Glomerular endothelial cell (primary cell): ENCODE measurements at places on chromosomes 1 and 21.
A peak's percentile ranks its signal among the peaks of the same experiment; 100 is the strongest.

DNA sequence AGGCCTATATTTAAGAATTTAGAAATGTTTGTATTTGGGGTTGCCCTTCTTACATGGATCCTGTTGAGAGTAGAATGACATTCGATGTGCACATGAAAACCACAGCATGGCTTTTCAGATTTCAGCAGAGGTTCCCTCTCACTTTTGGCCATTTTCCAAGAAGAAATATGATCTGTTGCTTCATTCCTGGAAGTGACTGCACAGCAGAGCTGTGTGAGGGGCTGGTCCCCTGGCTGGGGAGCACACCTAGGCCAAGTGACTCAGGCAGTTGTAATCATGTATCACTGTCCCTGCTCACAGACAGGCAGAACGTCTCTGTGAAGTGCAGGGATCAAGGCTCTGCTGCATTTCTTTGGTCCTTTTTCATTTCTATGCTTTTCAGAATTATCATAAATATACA is 32.3 kb downstream of the AGT start:
- DNase-seq = no peak

DNA sequence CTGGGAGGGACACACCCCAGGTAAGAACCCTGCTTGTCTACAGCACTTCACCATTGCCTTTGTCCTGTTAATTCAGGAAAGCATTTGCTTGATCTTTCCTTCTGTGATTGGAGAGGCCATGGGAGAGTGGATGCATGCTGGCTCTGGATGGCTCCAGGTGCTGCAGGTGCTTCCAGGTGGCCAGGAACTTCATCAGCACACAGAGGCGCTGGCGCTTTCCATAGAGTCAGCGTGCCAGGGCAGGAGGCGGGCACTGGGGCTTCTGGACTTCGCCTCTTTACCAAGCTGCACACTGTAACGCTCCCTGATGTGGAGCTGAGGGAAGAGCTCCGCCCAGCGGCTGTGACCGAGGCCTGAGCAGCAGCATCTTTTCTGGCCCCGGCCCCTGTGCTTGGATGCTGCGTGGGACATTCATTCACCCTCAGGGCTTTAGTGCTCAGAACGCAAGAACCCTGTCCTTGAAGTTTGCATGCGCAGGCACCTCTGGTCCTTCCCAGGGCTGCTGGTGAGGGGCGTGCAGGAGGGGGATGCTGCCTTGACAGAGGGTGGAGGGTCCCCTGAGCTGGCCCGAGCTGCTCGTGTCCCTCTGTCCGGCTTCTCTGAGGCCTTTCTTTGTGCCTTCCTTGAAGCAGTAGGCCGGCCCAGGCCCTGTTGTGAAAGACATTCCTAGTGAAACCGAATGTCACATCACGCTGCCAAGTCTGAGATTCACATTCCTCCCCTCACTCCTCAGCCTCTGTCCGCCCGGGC is 1.6 kb upstream of the MX2 start:
- DNase-seq = no peak

DNA sequence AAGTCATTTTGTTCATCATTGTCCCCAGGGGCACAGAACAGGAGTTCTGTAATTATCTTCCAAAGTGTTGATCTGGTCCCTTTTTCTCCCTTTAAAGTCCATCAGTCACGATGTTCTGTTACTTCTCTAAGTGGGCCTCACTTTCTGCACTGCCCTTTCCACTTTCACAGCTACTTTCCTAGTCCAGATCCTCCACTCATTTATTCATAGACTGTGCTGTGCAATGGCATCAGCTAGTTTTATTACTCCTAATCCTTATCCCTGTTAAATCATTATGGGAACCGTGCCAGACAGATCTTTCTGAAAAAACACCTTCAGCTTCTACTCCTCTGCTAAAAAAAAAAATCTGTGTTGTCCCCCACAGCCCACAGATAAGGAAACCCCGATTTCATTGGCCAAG is 64.0 kb upstream of the BCL10 start:
- DNase-seq = no peak

DNA sequence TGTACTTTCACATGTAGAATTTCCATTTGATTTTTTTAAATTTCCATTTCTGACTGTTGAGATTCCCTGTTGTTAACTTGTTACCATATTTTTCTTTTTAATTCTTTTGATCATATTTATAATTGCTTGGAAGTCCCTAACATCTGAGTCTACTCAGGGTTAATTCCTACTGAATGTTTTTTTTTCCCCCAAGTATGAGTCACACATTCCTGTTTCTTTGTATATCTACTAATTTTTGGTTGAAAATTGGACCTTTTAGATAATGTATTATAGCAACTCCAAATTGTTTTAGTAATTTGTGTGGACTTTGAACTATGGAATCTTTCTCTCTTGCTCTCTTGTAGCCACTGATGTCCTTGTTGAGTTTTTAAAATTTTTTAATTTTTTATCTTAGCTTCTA is 54.6 kb downstream of the STXBP3 start:
- DNase-seq = peak; percentile 5

DNA sequence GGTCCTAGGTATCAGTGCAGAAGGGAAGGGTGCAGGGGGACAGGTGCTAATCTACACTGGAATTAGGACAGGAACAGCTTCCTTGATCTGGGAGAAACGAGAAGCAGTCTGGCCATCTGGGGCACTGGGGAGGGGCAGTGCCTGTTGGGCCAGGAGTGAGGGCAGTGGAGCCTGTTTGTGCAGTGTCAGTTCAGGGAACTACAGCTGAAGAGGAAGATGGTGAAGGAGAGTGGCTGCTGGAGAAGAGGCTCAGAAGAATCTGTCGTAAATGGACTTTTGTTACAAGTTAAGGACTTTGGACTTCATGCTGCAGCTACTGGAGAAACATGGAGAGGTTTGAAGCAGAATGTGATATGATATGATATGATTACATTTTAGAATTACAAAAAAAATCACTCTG is 3.2 kb upstream of the TNFSF4 start:
- DNase-seq = no peak

- DNase-seq = no peak
These were observed 153.2 kb downstream of the VPS13D start for GRCh38 chr1:12383001-12383400.

GRCh38 chr1:89760496-89760895 is 60.3 kb upstream of the LRRC8D start:
- no peak for DNase-seq

DNA sequence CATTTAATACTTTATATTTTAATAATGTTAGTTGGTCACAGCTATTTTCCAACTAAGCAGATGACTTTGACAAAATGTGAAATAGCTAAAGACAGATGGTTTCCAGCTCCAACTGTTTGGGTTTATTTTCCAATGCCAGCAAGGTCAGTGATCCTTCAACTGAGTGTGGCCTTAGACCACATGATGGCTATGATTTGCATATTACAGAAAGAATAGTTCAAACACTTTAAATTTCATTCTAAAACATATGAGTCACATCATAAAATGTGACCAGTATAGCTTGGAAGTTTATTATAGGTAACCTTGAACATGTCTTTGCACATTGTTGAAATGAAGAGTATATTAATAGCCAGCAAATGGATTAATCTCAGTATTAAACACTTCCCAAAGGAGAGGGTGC is 454.0 kb upstream of the C1orf87 start:
- DNase-seq = no peak

GRCh38 chr1:231931846-231932454 is 305.4 kb downstream of the DISC1 start:
- DNase-seq = no peak

DNA sequence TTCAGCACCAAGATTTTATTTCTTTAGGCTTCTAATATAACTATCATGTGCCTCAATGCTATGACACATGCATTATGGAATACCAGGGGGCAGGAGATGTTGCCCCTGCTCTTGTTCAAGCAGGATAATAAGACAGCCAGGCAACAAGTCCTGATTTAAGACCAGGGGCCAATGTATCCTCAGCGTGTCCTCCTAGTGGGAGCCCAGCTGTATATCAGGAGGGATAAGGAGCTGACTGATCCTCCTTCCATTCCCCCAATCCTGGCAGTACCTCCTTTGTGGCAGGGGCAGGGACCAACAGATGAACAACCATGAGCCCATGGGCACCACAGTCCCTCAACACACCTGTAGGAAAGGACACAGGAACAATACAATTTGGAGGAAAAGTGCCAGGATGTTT is 29.3 kb downstream of the SORT1 start:
- no peak for DNase-seq

DNA sequence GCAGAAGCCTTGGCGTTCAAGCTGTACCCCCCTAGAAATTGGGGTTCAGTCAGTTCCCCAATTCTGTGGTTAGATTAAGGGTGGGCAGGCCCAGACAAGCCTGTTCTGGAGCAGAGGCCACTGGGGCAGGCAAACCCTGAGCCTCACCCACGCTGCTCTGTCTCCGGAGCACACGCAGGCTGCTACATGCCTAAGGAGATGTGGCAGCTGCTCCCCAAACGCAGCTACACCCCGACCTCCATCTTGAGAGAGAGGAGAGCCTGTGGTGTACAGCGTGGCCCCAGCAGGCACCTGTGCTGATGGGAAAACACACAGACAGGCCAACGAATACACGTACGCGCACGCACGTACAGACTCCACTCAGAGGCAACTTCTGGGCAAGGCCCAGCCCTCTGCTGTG is 33.9 kb upstream of the GRHL3 start:
- DNase-seq = no peak

DNA sequence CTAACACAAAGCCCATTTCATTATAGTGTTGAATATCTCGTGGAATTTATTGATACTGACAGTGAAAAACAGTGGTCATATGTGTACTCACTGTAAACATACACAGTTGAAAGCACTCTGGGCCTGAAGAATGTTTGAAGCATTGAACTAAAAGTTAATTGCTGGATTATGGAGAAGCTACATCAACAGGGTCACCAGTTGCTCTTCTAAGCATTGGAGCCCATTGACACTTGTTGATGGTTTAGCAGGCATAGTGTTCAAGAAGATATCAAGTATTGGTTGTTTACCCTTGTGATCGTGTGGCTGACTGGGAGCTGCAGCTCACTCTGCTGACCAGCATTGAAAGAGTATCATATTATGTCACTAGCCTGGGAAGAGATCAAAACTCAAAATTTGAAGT is 10.3 kb downstream of the ZYG11A start:
- DNase-seq = no peak

- DNase-seq = no peak
These were observed 17.2 kb downstream of the SPOCD1 start for GRCh38 chr1:31798433-31799195.

DNA sequence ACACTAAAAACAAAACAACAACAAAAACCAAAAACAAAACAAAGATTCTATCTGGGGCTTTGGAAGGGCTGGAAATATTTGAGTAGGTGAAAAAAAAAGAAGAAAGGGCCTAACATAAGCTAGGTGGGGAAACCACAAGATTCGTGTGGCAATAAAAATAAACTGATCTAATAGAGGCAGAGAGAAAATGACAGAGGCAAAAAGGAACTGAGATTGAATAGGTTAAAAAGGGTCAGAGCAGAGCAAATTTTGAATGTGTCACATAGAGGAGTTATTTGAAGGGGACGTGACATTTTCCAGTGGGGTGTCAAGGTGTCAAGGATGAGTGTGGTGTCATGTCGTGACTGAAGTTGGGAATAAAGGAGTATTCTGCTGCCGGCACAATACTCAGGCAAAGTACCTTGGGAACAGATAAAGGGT is 65.2 kb upstream of the RALGPS2 start:
- no peak for DNase-seq

- DNase-seq = no peak
These were observed 5.3 kb upstream of the DPYD start for GRCh38 chr1:97926017-97926708.

GRCh38 chr1:161499099-161500039 is 5.9 kb upstream of the FCGR2A start:
- no peak for DNase-seq

GRCh38 chr1:42891465-42892138 is 45.2 kb downstream of the ZNF691 start:
- no peak for DNase-seq

DNA sequence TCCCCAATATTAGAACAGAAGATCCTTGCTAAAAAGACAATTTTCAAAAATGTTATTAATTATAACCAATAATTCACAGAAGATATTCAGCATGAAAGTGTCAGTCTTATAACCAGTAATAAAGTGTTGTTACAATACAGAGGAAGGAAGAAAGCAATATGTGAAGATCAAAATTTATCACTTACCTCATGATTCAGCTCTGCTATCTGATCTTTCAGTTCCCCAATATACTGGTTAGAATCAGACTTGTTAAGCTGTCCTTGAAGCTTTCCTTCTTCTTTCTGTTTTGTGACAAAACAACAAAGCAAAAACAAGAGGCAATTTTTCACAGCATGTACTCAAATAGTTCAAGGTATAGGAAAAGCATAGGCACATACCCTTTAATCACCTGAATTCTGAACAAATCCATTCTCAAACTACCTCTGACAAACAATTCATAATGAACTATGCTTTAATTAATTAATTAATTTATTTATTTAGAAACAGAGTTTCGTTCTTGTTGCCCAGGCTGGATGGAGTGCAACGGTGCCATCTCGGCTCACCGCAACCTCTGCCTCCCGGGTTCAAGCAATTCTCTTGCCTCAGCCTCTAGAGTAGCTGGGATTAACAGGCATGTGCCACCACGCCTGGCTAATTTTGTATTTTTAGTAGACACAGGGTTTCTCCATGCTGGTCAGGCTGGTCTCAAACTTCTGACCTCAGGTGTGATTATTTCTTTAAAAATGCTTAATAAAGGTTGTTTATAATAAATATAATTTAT is 76.9 kb upstream of the GFI1 start:
- DNase-seq = no peak

GRCh38 chr1:165531021-165531420 is 12.8 kb upstream of the LRRC52 start:
- no peak for DNase-seq

DNA sequence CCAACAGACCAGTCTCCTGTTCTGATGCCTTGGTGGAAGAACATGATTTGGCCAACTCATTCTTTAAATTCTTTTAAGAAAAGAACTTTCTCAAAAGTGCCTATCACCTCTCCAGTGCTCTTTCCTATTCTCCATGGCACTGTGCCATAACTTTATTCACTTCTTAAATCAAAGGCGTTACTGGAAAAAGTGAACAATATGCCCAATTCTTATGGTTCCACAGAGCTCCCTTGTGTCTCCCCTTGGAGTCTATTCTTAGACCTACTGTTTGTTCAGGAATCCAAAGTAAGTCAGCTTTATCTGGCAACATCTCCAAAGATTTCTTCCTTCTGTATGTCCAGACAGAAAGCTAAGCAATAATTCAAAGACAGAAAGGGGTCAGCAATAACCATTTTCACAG is 111.9 kb upstream of the MAGI3 start:
- no peak for DNase-seq

DNA sequence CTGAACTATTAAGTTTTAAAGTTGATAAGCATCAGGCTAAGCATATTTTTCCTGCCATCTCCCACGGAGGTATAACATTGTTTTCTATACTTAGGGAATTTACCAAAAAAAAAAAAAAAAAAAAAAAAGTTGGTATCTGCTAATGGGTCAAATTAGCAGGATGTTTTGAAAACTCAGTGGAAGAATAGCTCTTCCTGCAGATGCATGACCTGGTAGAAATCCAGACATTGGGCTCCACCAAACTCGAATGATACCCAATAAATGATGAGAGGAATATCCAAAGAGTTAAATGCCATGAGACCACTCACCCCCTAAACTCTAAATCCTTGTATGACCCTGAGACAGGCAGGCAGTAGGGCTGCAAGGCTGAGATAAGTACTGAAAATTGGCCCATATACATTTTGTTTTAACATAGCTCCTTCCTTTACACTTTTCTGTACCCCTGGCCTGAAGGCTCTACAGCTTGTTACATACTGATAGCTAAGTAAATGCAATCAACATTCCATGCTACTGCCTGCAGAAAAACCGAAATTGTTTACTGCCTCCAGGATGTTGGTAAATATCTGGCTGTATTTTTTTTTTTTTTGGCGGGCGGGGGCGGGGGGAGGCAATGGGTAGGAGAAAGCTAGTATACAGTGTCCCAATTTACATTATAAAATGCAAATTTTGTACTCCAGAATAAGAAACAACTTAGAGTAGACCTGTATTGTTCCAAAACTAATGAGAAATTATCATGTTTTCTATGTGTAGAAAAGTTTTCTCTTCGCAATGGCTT is 57.6 kb downstream of the NFIA start:
- no peak for DNase-seq
